Suppressor macrophage treated with lipopolysaccharide for 1 hour (primary cell): ENCODE measurements at places on chromosomes 16 and 17.

DNA sequence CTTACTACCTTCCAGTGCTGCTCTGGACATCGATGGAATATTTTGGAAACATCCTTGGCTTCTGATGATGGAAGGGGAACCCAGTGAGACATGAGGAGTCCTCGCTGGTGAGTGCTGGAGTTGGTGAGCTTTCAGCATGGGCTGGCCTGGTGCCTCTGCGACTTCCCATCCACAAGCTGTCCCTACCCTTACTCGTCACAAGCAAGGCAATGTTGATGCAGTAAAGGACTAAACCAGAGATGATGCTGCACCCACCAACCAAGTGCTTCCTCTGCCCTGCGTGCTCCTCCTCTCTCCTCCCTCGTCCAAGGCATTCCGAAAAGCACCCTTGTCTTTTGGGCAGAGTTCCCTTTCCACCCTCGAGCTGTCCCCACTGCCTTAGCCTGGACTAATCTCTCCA lies 154.7 kb downstream of the GRIN2A start:
- DNase-seq = no peak

DNA sequence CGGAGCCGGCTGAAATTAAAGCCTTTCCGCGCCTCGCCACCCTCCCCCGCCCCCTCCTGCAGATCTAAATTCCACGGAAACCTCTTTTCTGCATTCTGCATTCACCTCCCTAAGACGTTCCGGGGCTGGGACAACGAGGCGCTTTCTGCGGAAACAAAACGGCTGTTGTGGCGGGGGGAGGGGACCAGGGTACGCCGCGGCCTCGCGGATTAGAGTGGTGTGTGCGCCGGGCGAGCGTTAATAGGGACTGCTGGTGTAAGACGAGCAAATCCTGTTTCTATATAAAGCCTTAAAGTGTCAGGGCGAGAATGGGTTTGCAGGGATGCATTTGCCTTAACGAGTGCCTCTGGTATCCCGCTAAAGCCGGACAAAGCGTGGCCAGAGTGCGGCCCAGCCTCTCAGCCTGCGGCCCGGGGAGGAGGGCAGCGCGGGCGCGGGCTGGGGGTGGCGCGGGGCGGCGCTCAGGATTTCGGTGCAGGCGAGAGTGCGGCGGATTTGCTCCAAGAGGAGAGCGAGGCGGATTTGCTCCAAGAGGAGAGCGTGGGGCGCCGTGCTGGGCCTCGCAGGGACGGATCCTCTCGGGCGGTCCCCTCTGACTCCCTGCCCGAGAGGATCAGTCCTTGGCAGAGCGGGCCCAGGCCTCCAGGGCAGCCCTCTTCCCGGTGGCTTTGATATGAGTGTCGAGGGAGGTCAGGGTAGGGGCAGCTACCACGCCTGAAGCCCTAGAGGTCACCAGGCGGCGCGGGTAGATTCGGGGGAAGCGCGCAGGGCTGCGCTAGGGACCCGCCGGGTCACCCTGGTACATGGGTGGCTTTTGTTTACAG lies 5.1 kb downstream of the BAHCC1 start:
- peak; percentile 30 for DNase-seq

DNA sequence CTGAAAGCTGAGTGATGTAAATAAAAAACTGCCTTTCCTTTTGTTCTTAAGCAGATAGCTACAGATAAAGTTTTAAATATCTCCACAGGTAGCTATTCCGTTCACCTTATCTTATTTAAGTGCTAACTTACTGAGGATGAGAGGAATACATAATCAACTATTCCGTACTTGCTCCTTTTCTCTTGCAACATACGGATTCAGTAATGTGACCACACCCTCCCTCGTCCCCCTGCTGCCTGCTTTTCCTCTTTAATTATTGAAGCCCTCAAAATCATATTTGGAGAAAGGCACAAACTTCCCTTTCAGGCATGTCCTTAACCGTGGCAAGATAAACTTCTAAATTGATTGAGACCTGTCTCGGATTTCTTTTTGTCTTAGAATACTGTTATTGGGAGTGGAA lies 101.4 kb downstream of the MAP2K4 start:
- DNase-seq = no peak

- no peak for DNase-seq
These were observed 8.7 kb downstream of the USP36 start for GRCh38 chr17:78831688-78832540.

DNA sequence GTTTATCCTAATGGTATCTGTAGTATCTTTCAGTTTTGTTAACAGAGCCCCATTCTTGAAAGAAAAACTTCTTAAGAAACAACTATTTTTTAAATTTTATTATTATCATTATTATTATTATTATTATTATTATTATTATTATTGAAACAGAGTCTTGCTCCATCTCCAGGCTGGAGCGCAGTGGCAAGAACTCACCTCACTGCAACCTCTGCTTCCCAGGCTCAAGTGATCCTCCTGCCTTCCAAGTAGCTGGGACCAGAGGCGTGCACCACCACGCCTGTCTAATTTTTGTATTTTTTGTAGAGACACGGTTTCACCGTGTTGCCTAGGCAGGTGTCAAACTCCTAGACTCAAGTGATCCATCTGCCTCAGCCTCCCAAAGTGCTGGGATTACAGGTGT lies 23.4 kb downstream of the SUPT6H start:
- no peak for DNase-seq

GRCh38 chr17:79938336-79939093 lies 97.2 kb downstream of the TBC1D16 start:
- no peak for DNase-seq

GRCh38 chr17:37643118-37643766 lies at the start of gene DDX52:
Gene DDX52 (minus strand): TSS chr17:37643446. CDS start chr17:37643420, 26 bp downstream.
- peak; percentile 96 for DNase-seq

DNA sequence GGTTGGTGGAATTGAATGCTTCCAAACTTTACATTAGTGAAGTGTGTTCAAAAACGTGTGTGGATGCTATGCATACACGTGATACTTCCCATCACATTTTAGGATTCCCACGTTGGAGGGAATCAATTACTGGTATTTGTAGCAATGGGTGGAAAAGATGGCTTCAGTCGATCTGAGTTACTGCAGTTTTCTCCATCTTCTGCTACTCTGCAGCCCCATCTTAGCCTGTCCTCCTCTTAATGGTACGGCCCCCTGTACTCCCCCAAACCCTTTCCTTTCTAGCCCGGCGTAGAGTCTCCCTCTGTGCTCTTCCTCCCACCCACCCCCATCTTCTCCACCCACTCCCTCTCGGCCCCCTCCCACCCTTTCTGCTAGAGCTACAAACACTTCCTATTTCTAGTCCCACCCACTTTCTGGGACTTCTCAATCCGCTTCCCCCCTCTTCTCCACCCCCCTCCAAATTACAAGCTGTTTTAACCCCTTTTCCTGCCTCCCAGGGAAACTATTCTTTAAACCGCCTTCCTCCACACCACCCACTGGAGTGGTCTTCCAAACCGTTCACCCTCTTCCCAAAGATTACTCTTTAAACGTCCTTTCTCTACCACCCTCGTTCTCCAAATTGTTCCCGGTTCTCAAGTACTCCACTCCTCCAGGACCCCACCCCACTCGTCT lies 1.1 kb downstream of the CHTF8 start:
- peak; percentile 62 for DNase-seq

- DNase-seq = peak; percentile 50
These were observed 40.0 kb downstream of the CIBAR2 start for GRCh38 chr16:85072076-85072860.

GRCh38 chr16:21156767-21157467 lies 1.6 kb upstream of the LDAF1 start:
- DNase-seq = peak; percentile 64

DNA sequence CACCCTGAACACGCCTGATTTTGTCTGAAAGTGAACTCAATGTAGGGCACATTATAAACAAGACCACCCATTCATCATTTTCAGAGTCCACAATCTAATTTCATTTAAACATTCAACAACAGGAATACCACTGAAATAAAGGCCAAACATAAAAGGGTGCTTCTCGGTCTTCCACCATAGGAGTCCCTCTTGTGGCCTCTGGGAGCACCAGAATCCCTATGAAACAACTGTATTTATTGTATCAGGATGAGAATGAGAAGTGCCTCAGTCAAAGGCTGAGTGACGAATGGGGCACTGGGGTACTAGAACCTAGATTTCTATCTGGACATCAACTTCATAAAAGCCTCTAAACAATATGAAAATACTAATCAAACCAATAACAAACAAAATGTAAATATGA lies 40.4 kb downstream of the NXPH3 start:
- no peak for DNase-seq

DNA sequence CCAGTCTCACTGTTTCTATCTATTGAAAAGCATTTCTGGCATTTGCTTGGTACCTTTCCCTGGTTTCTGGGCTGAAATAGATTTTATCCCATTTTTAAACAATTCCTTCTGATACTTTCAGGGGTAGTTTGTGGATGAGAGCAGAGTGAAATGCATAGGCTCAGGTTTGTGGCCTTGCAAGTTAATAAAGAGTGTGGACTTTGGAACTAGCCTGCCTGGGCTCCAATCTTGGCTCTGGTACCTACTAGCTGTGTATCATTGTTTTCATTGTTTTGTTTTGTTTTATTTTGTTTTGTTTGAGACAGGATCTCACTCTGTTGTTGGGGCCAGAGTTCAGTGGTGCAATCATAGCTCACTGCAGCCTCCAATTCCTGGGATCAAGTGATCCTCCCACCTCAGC lies 175.5 kb downstream of the PRKCB start:
- no peak for DNase-seq

- peak; percentile 81 for DNase-seq
These were observed 13.4 kb upstream of the TAC4 start for GRCh38 chr17:49861150-49861884.

GRCh38 chr16:68660359-68660795 lies 15.3 kb downstream of the CDH3 start:
- no peak for DNase-seq

GRCh38 chr17:73151916-73152632 lies 12.7 kb upstream of the SSTR2 start:
- peak; percentile 88 for DNase-seq

GRCh38 chr16:85173146-85173980 lies 61.1 kb upstream of the CIBAR2 start:
- no peak for DNase-seq

GRCh38 chr17:81741594-81742452 lies 29.7 kb downstream of the SLC25A10 start:
- DNase-seq = no peak

DNA sequence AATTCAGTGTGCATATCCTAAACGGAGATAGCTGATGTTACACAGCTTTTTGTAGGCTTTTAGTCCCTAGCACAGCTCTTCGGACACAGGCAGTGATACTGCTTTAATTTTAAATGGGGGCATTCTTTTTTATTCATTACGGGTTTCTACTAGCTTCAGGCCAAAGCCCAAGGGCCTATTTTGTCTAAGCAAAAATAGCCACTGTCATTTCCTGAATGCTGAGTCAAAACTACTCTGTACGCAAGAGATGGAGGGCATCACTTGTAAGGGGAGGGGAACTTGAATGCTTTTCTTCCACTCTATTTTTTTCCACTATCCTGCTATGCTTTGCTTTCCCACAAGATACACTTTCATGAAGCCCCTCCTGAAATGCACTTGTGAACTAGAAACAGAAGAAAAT lies 360.7 kb downstream of the PMP22 start:
- no peak for DNase-seq

DNA sequence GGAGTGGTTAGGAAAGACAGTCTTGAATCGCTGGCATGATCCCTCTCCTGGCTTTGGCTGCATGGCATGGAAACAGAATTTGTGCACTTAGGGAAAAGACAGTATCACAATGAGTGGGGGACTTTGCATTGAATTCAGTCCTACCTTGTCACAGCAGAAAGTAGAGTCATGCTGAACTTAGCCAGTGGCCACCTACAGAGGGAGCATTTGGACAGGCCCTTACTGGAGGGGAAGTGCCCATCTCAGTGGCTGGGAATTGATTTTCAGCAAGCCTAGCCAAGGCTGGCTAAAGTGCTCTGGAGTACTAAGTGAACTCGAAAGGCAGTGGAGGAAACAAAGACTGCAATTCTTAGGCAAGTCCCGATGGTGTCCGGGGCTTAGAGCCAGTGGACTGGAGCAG lies 364.3 kb upstream of the TOM1L1 start:
- DNase-seq = no peak

DNA sequence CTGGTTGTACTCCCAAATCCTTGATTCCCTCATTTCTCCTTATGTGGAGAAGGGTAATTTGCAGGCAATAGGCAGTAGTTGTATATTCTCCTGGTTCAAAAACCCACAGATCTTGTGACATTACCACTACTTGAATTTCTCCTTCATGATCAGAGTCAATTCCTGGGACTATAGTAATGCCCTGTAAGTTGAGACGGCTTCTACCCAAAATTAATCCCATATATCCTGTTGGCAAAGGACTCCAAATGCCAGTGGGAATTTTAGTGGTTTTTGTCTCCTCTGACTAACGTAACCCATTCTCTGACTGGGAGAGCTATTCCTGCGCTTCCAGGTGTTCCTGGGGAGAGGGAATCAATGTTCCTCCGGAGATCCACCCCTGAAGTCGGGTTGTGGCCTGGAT lies 11.6 kb upstream of the ZNF689 start:
- DNase-seq = no peak

GRCh38 chr17:7443499-7444485 lies 1.1 kb upstream of the CHRNB1 start:
- DNase-seq = no peak

GRCh38 chr16:27822529-27822928 lies 241.0 kb downstream of the GSG1L start:
- DNase-seq = no peak

DNA sequence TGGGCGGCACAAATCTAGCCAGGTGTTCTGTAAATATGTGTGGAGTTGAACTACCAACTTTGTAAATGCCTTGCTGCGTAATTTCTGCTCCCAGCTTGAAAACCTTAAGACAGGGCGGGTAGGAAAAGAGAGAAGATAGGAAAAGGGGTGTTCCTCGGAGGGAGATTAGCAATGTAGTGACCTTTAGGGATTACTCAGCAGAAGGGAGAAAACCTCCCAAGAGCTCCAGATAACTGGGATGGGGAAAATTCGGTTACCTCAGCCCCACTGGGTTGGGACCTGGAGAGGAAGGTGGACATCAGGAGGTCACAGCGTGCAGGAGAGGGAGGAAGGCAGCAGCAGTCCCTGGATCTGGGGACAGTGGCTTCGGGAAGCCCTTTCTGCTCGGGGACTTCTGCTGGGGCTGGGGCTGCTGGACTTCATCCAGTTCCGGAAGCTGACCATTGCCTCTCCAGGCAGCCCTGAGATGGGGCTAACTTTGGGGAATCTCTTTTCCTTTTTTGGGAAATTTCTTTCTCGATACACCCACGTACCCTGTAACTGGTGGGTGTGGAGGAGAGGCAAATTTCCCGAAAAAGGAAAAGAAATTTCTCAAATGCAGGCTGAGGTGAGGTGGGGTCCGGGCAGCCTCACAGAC lies 39.2 kb downstream of the MPRIP start:
- no peak for DNase-seq

- DNase-seq = no peak
These were observed 29.8 kb downstream of the CDIP1 start for GRCh38 chr16:4508806-4509205.

GRCh38 chr17:1043601-1044251 lies 46.8 kb downstream of the TIMM22 start:
- DNase-seq = no peak

DNA sequence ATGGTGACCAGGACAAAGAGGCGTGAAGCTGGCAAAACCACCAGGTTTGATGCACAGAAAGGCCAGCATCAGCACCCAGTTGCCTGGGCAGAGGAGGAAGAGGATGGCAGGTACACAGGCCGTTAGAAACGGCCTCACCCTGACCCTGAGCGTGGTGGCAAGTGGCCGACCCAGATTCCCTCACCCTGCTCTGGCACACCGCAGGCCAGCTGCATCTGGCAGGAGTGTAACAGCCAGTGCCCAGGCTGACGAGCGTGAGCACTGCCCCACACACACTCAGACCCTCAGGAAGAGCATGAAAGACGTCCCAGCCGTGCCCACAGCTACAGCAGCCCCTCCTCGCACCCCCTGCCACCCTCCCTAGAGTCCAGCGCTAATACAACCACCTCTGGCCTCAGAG lies 82.0 kb downstream of the ANKRD11 start:
- no peak for DNase-seq

GRCh38 chr16:25419681-25420080 lies 162.0 kb upstream of the ZKSCAN2 start:
- no peak for DNase-seq
